ENCODE measurements at places on chromosomes 3 and 15.

DNA sequence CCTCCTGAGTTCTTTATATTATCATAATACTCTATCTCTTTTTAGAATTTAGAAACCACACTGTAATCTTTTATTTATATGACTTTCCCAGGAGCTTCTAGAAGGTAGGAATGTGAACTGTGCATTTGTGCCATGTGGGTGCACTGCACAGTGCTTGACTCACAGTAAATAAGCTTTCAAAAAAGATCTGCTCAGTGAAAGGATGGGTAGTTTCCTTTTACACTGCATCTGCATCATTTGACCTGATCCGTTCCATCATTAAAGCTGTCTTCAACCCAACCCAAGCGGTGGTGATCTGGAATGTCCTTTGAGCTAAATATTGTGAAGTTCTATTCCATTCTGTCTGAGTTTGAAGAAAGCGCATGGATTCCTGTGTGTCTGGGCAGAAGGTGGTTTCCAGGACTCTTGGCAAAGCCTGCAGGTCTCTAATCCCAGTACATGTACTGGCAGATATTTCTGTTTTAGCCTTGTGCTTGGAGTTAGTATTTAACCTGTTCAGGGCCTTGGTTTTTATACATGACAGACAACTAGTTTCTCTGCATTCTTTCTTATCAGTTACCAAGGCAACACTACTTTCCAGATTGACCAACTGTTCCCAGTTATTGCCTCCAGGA is 96.7 kb downstream of the DHX30 start:
- no peak for DNase-seq

DNA sequence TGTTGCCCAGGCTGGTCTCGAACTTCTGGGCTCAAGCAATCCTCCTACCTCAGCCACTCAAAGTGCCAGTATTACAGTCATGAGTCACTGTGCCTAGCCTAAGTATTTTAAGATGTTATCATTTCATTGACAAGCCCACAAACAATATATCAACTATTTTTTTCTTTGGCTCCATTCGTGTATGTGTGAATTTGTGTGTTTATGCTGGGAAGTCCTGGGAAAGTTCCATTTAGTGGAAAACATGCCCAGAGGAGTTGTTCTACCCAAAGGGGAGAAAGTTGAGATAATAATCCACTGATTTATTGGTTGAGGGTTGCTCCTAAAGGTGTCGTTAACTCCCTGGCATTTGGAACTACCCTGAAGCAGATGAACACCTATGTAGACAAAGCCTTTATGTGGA is 58.8 kb downstream of the KIF9 start:
- DNase-seq = no peak

DNA sequence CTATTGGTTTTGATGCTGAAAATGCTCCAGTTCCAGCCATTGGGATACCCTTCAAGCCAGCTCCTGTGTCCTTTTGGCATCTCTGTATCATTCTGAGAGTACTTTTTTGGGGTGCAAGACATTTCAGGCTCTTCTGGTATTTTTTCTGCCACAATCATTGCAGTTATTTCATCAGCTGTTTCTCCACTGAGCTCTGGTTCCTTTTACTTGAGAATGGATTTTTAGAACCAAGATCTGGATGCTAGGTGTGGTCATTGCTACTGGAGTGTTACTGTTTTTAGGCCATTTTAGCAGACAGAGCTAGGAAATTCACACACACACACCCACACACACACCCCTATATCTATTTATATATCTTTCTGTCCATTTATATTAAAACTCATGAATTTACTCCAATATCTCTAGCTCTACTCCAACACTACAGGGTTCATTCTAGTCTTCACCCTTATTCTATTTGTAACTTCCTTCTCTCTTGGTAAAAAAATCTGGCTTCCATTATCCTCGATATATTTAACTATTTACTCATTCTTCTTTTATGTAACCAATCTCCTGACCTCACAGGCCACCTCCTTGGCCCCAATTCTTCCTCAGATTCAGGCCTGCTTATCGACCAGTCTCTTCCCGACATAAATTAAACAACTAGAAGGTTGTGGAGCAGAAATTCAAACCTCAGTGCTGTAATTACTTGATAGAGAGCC is 17.0 kb downstream of the SLC35G2 start:
- DNase-seq = no peak

- peak; percentile 44 for DNase-seq
These were observed 56.4 kb upstream of the ARRDC4 start for GRCh38 chr15:97903971-97904572.

- DNase-seq = no peak
These were observed 6.1 kb downstream of the TBC1D21 start for GRCh38 chr15:73879426-73879825.

GRCh38 chr3:126102530-126102951 is 18.6 kb upstream of the SLC41A3 start:
- no peak for DNase-seq

DNA sequence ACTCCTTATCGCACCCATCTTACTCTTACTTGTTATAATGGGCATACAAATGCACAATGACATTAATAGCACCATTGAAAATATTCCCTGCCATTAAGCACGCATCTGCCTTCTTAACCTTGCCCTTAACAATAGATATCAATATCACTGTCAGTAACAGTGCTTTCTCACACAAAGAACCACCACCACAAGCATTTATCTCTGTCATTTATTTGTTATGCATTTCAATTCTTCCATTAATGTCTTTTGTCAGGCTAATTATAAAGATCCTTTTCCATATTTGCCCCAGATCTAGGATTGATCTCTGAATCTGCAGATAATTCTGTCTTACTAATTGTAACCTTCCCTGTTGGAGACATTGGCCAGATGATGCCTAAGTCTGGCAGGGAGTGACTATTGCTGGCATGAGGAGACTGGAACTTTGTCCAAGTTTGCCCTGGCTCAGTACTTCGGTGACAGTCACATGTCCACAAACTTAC is 419.6 kb upstream of the TGFBR2 start:
- DNase-seq = no peak

DNA sequence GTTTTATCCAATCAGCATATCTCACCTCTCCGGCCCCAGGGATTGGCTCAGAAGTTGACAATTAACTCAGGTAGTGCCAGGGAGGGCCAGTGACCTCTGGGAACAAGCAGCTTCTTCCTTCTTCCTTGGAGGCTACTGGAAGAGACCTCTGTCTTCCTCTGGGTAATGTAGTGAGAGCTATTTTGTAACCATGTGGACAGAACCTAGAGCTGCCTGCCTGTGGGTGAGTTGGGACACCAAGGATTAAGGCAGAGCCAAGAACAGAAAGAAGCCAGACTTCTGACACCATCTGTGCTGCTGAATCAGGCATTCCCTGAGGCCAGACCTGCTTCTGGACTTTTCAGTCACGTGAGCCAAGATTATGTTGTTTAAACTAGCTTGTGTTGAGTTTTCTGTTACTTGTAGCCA is 5.9 kb upstream of the NDUFAF1 start:
- DNase-seq = no peak

DNA sequence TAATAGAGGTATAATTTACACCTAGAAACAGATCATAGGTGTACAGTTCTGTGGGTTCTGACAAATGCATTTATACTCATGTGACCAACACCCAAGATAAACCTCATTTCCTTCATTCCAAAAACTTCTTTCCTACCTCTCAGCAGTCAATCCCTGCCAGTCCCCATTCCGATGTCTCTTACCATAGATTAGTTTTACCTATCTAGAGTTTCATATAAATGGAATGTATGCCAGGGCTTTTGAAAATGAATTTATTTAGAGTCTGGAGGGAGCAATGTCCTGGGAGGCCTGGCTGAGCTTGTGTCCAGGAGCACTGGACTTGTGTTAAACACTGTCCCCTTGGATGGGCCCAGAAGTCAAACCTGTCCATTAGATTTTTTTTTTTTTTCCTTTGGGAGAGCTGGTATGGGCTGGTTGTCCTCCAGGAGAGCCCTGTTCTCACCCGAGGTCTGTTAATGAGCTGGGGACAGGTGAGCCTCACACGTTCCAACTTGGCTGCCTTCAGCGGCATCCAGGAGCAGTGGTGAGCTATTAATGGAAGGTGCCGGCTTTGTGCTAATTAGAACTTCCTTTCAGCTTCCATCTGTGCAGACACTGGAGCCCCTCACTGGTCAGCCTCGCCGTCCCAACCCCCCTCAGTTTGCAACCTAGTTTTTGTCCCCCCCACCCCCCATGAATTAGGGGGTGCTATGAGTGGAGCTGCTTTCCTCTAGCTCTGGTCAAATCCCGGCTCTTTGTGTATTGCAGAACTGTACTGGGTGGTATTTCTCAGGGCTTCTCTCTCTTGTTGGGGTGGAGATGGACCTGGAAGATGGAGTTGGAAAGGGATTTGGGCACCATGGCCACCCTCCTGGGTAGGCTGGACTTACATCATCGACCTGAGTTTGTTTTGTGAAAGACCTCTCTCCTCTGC is 40.7 kb upstream of the POLG start:
- no peak for DNase-seq

DNA sequence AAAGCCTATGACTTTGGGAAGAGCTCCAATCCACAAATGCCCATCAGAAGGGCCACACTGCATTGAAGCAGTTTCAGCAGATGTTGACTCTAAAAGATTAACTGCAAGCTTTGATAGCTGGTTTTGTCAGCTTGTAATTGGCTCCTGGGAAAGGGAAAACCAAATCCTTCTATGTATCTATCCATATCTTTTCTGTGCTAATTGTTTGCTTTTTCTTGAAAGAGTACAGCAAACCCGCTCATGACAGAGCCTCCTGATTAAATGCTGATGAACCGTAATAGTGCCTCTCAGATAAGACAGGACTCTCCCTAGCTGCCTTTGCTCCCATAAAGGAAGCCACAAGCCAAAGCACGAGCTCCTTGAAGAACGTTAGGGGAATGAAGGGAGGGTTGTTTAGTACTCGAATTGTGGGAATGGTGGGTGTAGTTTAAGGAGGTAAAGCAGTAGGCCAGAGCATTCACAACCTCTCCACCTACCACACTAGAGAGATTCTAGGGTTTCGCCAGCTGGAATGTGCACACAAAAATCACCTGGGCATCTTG is 33.6 kb upstream of the LRIG1 start:
- no peak for DNase-seq

DNA sequence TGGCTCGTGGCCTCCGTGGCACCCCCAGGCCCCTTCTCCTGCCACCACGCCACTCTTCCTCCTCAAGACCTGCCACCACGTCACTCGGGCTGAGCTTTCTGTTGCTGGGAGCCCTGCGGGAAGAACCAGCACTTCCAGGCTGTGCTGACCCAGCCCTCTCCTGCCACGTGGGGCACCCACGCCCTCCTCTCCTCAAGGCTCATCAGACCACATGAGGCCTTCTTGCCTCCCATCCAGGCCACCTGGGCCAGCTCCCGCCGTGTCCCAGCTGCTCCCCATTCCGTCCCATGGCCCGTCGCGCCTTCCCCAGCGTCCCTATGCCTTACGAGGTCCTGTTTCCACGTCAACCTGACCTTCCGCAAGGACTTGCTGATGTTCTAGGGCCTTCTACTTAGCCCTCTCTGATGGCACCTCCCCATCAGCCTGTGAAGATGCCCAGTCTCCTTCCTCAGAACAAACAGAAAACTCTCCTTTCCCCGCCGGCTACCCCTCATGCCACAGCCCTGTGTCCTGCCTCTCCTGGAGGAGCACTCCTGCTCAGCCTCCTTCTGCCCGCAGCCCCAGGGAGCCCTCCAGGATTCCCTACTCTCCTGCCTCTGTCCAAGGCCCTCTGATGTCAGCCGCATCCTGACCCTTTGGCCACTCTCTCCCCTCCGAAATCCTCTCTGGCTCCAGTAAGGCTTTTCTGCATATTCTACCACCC is 71.1 kb upstream of the BLM start:
- no peak for DNase-seq

DNA sequence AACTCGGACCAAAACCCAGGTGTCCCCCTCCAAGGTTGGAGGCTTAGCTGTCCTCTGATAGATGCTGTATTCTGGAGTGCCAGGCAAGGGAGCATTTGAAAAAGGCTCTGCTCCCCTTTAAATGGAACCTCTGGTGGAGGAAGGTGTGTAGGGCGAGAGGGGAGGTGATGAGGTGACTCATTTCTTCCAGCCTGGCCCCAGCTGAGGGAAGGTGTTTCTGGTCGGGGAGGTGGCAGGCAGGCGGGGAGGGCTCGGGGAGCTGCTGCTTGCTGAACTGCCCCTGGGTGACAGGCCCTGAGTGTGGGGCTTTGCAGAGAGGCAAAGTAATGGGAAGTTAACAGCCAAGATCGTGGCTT is 18.8 kb downstream of the PSTPIP1 start:
- DNase-seq = no peak

DNA sequence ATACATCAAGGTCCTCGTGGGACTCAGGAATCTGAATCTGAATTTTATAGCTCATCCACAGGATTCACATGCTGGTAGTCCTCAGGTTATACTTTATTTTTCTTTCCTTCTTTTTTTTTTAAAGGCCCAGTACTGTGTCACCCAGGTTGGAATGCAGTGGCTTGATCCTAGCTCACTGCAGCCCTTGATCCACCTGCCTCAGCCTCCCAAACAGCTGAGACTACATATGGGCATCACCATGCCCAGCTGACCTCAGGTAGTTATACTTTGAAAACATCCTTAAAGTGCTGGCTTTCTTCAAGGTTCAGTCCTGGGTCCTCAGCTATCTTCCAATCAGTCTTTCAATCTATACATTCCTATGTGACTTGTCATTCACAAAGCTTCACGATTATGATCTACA is 38.2 kb downstream of the SNX4 start:
- no peak for DNase-seq

DNA sequence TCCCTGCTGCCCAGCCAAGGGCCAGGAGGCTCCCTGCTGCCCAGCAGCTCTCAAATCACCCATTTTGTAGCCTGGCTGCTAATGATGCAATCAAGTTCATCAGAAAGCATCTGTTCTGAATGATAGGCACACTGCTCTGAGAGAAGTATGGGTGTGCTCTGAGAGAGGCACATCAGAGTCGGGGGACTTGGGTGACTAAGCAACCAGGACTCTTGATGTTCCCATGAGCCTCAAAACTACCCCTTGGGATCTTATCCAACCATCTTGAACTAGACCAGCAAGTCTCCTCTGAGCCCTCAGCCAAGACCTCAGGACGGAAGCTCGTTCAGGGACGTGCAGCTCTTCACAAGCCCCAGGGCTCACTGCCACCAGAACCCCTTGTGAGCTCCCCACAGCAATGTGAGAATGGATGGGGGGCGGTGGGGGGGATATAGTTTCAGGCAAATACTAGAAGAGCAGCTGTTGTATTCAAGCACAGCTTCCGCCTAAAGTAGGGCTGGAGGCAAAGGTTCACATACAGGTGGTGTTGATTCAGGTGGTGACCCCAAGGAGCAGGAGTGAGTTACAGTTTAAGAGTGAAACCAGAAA is 52.2 kb upstream of the HES1 start:
- no peak for DNase-seq

- DNase-seq = no peak
These were observed 207.9 kb downstream of the CD47 start for GRCh38 chr3:107882881-107883280.

DNA sequence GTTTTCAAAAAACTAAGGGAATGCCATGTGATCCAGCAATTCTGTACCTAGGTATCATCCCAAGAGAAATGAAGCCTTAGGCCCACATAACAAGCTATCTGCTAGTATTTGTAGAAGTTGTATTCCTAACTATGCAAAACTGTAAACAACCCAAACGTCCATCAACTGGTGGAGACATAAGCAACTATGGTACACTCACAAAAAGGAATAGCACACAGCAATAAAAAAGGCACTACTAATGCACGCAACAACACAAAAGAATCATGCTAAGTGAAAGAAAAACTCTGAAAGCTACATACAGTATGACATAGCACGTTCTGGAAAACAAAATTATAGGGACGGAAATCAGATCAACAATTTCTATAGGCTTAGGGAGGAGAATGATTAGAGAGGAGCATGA is 15.3 kb downstream of the USP50 start:
- DNase-seq = no peak

All from HFF-Myc (cell line).